ENCODE measurements at places on chromosomes 5 and 9.
A peak's percentile ranks its signal among the peaks of the same experiment; 100 is the strongest.

DNA sequence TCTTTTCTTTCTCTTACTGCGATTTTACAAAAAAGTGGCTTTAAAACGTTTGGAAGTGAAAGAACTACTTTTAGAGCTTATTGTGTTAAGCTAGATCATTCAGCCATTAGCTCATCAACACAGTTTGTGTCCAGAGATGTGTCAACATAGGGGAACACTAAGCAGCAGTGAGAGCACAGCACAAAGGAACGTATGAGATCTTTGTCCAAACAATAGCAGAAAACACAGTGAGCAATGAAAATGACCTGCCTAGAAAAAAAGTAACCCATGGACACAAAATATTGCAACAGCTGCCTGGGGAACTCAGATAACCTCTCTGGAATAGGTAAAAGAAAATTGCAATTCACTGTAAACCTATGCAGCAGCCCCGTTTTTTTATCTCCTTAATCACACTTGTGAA, 372.5 kb downstream of the ARHGEF28 start:
- DNase-seq, result no peak

- DNase-seq, result no peak
Observed at GRCh38 chr5:119411361-119412278, 40.7 kb upstream of the HSD17B4 start.

DNA sequence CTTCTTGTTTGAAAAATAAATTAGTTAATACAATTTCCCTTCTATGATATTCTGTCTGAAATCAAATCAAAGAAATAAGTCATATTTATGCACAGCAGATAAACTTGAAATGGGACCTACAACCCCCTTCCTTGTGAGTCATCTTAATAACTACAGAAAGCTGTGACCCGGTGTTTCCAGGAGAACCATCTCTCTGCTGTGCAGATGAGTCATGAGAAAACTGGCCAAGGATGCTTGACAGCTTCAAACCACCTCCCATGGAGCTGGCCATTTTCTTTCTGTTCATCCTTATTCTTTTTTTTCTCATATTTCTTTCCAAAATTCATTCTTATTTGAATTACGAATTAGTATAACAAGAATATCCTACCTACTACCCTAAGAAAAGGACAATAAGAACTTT, 43.4 kb upstream of the NR4A3 start:
- peak; percentile 36 for DNase-seq

DNA sequence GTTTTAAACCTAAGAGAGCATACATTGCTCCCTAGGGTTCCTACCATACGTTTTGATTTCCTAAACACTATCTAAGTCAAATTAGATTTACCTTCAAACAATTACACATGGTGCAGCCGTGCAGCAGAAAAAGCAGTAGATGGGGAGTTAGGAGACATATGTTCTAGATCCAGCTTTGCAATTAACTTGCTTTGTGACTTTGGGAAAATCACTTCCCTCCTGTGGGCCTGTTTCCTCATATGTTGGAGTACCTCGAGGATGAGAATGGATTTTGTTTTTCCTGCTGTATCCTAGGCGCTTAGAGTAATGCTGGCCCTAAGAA, 711 bp downstream of the MRPL50 start:
- no peak for DNase-seq

DNA sequence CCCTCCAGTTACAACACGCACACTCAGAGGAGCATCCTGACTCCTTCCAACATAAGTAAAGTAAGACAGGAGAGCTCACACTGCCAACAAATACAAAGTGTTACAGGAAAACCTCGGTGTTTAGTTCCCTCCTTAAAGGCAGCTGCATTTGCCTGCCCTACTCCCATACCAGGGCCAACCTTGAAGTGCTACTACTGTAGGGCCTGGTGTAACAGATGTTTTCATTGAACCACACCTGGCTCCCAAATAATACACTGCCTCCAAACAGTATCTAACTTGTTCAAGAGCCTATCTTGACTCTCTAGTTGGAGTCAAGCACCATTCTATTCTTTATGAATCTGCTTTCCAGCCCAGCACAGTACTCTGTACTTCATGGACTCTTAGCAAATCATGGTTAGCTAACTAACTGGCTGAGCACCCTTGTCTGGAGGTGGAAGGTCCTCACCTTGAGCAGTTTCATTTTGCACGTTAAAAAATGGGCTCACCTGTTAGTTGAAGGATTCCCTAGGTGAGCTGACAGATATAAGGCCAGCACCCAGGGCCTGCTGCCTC, 34.6 kb downstream of the TTC39B start:
- DNase-seq, result no peak

- no peak for DNase-seq
Observed at GRCh38 chr9:135099574-135099973, 12.1 kb downstream of the OLFM1 start.

DNA sequence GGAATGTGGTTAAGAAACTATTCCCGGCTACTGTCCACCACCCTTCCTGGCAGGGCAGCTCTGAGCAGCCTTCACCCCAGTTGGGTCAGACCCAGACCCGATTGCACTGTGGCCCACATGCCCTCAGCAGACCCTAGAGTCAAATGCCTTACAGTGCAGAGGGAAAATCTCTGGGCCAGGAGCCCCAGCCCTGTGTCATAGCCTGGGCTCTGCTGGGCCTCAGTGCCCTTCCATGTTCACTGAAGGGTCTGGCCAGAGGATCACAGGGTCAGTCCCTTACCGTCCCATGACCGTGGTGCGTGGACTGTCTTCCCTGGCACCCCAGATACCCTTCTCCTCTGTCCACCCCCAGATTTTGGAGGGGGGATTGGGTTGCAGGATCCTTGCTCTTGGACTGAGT, 73.5 kb upstream of the COL5A1 start:
- no peak for DNase-seq

GRCh38 chr9:85713897-85714296, 27.9 kb downstream of the AGTPBP1 start:
- no peak for DNase-seq

GRCh38 chr5:163473635-163474243, 13.3 kb downstream of the HMMR start:
- DNase-seq, result no peak

- DNase-seq, result no peak
Observed at GRCh38 chr9:83623679-83624076, 735 bp downstream of the IDNK start.

GRCh38 chr9:116204252-116204882, 50.8 kb downstream of the PAPPA start:
- DNase-seq, result no peak

- DNase-seq, result no peak
Observed at GRCh38 chr9:68913054-68913453, 100.9 kb downstream of the PRKACG start.

GRCh38 chr9:89677702-89678395, 73.0 kb downstream of the GADD45G start:
- DNase-seq, result no peak

- no peak for DNase-seq
Observed at GRCh38 chr9:91502913-91503672, 79.5 kb upstream of the NFIL3 start.

- DNase-seq, result no peak
Observed at GRCh38 chr9:76459694-76460635, 983 bp downstream of the GCNT1 start.

GRCh38 chr5:160271836-160272235, 40.5 kb downstream of the CCNJL start:
- no peak for DNase-seq

DNA sequence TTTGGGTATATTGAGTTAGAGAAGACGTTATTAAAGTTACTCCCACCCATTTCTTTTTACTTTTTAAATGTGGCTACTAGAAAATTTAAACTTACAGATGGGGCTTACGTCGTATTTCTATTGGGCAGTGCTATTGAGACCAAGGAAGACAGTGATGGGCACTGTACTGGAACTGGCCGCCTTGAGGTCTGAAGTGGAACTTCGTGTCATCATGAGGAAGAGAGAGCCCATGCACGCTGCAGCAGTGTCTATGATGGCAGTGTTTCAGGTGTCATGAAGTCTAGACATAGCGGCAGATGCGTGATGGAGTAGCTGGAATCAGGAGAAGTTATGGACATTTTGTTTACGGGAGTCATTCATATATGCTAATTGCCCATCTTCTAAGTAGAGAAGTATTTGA, 143.7 kb downstream of the LRRC70 start:
- no peak for DNase-seq

- no peak for DNase-seq
Observed at GRCh38 chr9:35760651-35761050, 6.6 kb upstream of the MSMP start.

GRCh38 chr9:135590486-135591079, 29.0 kb downstream of the PAEP start:
- DNase-seq, result no peak

DNA sequence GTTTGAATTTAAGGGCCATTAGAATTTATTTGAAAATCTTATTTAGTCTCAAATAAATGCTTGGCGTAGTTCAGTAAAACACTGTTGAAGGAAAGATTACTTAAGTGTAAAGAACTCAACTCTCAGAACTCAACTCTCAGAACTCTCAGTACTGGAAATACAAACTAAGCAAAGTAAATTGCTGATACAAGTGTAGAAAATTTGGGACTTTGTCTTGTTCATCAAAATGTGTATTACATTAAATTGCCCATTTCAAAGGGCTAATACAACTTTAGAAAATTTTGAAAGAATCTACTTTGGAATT, 99.4 kb downstream of the CSNK1G3 start:
- no peak for DNase-seq

GRCh38 chr5:58224661-58225060, 235.2 kb downstream of the PLK2 start:
- no peak for DNase-seq
